ENCODE measurements at places on chromosomes 16 and 17. TPM values are rescaled to one million over a fixed set of nuclear protein-coding genes. Genes with fewer than 3 reads are reported as not detected.

The EME2 gene
- total RNA-seq: 9.0 TPM

The HOXB5 gene
- not detected for total RNA-seq

The ITGA2B gene
- 0.39 TPM for total RNA-seq

The CDH16 gene
- total RNA-seq: not detected

The KRTAP4-3 gene
- total RNA-seq: not detected

All from articular chondrocyte of knee joint (primary cell).